ENCODE measurements at places on chromosomes 1 and 21.

DNA sequence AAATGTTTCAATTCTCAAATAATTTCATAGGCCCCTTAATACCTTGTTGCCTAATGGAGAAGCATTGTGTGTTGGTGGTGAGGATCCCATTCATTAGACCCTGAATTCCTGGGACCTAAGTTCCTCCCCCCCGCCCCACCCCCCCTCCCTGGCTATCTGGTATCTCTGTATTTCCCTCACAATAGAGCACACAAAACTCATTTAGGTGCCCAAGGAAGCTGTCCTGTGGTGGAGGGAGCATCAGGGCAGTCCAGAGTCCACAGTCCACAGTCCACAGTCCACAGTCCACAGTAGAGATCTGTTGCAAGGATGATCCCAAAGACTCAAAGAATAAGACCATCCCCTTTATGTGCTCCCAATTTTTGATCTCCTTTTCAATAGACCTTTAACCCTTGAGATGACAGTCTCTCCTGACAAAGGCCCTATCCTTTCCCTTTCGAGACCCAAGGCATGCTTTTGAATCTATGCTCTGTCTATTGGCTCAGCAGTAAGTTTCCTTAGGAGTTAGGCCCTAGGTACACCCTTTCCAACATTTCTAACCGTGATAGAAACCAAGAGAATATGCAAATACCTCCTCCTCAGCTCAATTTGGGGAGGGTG is 123.9 kb downstream of the ZBTB18 start:
- DNase-seq, result no peak

- DNase-seq, result no peak
Measured at GRCh38 chr21:37700641-37701202, 215.5 kb downstream of the KCNJ6 start.

- DNase-seq, result no peak
Measured at GRCh38 chr1:171563675-171564074, 58.4 kb upstream of the MYOCOS start.

GRCh38 chr21:15480160-15480559 is 249.6 kb upstream of the USP25 start:
- DNase-seq, result no peak

DNA sequence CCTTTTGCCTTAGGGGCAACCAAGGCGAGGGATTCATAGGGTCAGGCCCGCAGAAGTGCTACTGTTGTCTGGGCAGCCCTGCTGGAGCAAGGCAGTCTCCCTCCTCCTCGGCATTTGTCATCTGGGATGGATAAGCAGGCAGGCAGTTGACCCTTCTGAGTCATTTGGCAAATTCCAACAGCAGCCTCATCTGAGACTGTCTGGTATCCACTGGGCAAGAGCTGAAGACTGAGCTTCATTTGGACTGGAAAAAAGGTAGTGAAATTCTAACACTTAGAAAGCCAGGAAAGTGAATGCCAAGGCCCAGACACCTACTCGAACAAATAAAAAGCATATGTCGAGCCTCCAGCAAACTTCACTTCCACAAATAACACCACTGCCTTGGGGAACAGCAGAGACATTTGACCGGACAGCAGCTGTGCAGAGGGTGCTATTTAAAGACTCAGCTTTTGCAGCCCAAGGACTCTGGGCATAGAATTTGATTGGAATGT is 4.0 kb upstream of the ZBTB40 start:
- DNase-seq, result no peak

- DNase-seq, result no peak
Measured at GRCh38 chr1:10916991-10917390, 95.5 kb upstream of the TARDBP start.

DNA sequence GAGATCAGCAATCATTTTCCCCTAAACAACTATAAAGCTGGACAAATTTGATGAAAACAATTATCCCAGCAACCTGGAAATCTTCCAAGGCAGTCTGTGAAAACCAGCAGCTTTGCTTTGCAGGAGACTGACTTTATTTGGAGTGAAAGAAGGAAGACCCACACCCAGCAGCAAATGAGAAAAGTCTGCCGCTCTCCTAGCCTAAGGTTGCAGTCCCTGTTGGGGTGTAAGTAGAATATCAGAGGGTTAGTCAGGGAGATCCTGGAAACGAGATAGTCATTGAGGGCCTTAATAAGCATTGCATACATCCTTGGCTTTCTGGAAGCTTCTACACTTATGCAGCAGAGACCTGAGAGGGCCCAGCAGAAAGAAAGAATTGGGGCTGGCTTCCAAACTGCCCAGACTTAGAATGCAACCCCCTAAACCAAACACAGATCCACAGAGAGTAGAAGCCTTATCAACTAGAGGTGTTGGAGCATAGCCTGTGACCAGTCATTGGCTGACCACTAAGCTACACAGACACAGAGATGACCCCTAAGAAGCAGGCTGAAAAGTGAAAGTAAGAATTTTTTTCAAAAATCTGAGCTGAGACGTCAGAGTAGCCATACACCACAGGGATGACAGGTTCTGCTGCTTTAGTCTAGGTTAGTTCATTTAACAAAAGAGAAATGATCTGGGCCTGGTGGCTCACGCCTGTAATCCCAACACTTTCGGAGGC is 98.3 kb downstream of the LYPLAL1 start:
- DNase-seq, result no peak

DNA sequence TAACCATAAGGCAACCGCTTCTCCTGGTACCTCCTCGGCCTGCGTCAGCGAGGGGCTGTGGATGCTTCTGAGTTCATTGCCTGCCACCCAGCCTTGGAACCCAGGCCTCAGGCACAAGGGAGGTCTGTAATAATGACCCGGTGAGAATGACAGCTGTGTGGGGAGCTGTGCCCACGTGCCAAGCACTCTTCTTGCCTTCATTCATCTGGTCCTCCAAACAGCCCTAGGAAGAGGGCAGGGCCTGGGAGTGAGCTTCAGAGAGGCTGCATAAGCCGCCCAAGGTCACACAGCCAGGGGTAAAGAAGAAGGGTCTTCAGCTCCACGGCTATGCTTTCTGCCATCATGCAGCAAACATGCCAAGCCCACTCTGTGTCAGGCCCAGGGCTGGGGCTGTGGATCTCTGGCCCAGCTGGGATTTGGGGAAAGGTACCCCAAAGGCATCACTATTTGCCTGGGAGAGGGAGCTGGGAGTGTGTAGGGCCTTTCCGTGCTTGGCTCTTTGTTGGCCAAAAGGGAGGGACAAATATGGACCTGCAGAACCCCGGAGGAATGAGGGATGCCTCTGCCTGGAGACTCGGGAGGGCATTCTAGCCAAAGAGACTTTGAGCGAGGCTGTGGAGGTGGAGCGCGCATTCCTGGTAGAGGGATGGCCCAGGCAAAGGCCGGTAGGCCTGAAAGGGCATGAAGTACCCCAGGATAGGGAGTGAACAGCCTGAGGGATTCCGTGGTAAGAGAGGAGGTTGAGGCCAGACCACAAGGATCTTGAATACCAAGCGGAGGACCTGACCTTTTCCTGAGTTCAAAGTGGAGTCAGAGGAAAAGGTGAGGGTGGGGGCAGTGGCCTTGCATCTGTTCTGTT is 10.1 kb upstream of the EDN2 start:
- DNase-seq, result no peak

DNA sequence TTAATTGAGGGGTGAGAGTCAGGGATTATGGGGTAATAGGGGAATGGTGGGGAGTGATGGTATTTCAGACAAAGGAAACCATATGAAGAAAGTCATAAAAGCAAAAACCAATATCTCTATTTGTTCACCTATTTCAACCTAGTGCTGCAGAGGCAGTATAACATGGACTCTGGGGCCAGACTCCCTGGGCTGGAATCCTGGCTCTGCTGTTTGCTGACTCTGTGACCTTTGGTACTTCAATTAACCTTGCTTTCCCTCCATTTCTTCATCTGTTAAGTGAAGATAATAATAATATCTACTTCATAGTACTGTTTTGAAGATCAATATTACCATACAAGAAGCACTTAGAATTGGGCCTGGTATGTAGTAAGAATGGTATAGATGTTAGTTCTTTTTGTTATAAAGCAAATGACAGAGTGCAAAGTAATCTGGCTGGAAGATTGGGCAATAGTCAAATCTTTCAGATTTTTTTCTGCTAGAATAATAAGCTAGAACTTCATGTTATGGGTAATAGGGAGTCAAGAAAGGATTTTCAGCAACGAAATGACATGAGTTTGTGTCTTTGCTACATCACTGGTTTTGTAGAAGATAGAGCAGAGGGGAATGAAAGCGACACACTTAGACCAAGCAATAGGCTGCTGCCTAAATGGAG is 9.0 kb downstream of the EPHX4 start:
- no peak for DNase-seq

DNA sequence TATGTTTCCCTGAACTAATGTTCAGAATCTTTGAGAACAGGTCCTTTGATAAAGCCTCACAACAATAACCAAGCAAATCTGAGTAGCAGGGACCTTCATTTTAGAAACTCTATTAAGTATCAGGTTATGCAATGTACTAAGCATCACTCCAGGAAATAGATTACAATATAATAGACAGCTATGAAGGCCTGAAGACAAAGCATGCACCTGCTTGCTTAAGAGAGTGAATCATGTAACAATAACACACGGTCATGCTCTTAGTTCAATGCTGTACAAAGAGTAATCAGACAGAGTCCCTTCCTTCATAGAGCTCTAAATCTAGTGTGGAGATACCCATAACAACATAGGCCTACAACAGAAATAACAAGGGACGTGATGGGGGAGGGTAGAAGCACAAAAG is 8.1 kb upstream of the CMPK1 start:
- no peak for DNase-seq

GRCh38 chr1:6448749-6449631 is 17.0 kb downstream of the TNFRSF25 start:
- DNase-seq, result no peak

GRCh38 chr1:153661111-153661708 is 2.7 kb downstream of the SNAPIN start:
- no peak for DNase-seq

- no peak for DNase-seq
Measured at GRCh38 chr1:169103480-169103893, 3.0 kb upstream of the ATP1B1 start.

- no peak for DNase-seq
Measured at GRCh38 chr1:242243472-242243871, 244.6 kb upstream of the MAP1LC3C start.

GRCh38 chr1:60765204-60765603 is 317.2 kb upstream of the NFIA start:
- no peak for DNase-seq

DNA sequence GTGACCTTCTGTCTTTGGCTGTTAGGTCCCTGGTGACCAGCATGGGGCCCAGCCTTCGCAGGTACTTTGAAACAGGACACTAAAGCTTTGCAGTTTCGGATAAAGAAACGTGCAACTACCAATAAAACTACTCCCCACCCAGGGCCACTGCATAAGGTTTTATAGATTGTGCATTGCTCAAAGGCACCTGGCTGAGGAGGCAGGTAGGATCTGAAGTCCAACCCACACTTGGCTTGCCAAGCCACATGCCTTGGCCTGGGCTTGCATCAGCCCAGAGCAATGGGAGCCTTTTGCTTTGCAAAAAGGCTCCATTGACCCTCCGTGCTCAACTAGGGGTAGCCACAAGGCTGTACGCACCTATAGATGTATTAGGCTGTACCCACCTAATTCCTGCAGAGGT is 84.4 kb upstream of the SYT6 start:
- no peak for DNase-seq

- no peak for DNase-seq
Measured at GRCh38 chr1:235838021-235838420, 28.7 kb downstream of the LYST start.

- no peak for DNase-seq
Measured at GRCh38 chr1:6302568-6302967, 41.7 kb upstream of the GPR153 start.

DNA sequence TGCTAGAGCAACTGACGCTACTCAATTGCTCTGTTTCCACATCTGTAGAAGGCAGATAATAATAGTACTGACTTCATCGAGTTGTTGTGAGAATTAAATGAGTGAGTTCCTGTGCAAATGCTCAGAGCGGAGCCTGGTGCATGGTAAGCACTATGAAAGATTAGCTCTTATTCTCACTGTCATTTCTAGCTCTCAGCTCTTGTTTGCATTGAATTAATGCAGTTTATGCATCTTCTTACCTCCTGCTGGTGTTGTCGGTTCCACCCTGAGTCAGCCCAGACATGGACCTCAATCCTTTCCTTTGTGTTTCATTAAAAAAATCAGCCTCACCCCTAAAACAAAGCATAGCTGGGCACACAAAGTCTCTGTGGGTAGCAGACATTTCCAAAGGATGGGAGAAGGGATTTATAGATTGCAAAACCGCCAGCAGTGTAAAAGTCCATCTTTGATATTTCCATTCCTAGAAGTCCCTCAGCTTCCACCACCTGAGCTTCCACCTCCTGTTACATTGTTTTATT is 254.4 kb upstream of the CSF3R start:
- DNase-seq, result no peak

GRCh38 chr1:12556957-12557935 is 60.8 kb downstream of the DHRS3 start:
- no peak for DNase-seq

DNA sequence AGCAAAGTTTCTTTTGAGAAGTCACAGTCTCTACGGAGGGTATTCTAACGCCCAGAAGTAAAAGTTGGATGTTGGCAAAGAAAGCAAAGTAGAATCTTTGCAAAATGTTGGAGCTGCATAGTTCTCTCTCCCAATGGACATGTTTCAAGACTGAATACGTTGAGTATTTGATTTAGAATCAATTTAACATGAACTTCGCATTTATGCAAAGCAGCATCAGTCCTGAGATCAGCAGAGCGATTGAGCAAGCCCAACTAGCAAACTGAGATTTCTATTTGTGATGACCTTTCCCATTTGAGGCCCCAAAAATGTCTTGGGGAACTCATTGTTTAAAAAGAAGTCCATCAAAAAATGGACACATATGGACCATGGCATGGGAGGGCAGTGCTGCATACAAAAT is 8.0 kb downstream of the RUNX1 start:
- DNase-seq, result no peak

DNA sequence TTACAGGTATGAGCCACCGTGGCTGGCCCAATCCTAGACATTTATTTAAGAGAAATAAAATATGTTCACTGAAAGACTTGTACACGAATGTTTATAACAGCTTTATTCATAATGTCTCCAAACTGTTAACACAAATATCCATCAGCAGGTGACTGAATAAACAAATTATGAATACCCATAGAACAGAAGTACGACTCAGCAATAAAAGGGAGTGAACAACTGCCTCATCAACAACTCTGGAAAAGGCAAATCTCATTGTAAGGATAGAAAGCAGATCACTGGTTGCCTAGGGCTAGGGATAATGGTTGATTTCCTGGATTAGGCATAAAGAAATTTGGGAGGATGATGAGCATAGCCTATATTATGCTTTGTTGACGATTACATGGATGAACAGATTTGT is 41.7 kb downstream of the GABPA start:
- DNase-seq, result no peak

DNA sequence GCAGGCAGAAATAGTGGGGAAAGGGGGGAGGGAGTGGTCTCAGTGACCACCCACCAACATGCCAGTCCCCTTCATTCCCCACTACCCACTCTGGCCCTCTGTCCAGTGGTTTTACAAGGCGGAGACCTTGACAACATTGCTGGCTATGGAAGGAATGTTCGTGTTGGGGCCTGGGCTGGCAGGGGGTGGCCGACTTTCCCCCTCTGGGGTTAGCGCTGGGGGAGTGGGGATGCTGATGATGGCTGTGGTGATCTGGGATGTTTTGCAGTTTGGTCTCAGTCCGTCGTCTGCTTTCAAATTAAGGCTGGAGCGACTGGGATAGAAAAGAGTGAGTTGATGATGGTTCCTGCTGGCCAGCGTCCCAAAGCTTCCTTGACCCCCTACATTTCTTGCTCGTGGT is 20.3 kb downstream of the DDX20 start:
- no peak for DNase-seq

All from activated effector memory CD4-positive, alpha-beta T cell treated with Interleukin-2 at 50 U/mL for 16 hours (primary cell).